ENCODE measurements at places on chromosomes 2 and 18.
A peak's percentile ranks its signal among the peaks of the same experiment; 100 is the strongest.

DNA sequence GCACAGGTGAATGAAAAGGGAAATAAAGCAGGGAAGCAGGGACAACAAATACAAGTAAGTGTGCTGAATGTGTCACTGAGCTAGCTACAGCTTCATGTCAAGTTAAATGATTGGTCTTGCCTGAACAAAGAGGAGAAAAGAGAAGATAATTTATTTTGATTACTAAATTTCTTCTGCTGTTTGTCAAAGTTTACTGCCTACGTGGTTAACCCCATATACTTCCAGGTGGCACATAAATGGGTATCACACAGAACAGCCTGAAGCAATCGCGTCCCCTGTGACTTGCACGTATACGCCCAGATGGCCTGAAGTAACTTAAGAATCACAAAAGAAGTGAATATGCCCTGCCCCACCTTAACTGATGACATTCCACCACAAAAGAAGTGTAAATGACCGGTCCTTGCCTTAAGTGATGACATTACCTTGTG is 434.2 kb downstream of the LRRTM4 start:
- no peak for DNase-seq

- no peak for DNase-seq
Observed at GRCh38 chr2:101410746-101411145, 23.4 kb upstream of the CREG2 start.

DNA sequence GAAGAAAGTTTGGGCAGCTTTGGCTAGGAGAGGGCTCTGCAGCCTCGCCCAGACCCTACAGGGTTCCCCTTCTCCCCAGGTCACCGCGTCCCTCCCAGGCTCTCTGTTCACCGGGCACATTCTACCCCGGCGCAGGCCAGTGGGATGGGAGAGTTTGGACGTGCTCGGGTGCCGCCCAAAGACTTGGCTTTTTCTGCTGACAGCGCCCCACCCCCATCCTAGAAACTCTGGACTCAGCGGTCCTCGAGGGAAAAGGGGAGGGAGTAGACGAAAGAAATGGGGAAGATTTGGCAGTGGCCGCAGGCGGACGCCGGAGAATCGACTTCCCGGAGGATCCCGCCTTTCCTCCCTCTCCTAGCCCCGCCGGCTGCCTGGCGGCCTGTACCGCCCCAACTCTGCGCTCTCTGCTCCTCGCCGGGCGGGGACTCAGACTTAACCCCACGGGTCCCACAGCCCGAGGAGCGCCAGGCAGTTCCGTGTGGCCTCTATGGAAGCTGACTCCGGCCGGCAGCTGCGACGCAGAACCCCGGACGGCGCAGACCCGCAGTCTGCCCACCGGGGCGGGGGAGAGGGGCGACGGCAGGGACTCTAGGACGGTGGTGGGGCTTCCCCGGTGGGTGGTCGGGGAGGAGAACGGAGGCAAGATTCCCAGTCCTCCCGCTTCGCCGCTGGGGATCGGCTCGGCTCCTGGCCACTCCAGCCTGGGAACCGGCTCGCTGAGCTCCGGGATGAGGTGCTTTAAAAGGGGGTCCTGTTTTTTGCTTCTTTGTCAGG is 863 bp upstream of the SIX2 start:
- DNase-seq, result no peak

GRCh38 chr2:20141806-20142205 is 83.1 kb downstream of the SDC1 start:
- no peak for DNase-seq

DNA sequence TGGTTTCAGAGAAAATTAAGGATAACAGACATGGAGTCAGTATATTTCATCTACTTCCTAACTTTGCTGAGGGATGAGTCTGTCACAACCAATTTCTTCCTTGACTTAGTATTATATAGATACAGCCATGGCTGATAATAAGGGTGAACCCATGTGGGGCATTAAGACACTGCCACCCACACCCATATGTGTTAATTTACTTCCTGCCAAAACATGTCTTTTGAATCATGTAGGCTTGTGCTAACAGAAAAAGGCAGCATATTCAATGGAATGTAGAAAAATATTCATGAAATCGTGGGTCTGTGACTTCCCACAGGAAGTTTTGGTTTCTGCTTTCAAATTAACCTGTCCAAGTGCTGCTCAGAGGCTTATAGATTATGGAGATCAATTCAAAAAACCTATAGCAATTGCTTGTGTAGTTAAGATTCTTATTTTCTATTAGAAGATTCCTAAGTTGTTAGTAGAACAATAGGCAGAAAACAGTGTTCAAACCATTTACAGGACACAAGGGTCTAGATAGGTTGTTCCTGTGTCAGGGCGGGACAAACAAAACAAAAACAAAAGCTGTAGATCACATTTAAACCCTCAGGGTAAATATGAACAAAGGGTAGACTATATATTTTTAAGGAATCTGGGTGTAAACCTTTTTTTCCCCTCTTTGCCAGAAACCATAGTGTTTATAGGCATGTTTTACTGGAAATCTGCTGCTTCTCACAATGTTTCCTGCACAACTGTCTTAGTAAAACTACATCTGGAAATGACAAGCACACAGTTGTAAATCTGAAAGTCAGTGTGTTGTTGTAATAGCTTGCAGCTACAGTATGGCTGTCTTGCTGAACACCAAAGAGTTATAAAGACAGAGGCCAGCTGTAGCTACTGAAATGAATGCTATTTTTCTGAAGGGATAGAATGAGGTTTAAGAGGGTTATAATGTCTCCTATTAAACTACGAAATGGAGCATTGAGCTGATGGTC is 691.2 kb downstream of the EPHA4 start:
- no peak for DNase-seq

GRCh38 chr2:96846825-96847224 is 3.0 kb upstream of the ANKRD23 start:
- no peak for DNase-seq

DNA sequence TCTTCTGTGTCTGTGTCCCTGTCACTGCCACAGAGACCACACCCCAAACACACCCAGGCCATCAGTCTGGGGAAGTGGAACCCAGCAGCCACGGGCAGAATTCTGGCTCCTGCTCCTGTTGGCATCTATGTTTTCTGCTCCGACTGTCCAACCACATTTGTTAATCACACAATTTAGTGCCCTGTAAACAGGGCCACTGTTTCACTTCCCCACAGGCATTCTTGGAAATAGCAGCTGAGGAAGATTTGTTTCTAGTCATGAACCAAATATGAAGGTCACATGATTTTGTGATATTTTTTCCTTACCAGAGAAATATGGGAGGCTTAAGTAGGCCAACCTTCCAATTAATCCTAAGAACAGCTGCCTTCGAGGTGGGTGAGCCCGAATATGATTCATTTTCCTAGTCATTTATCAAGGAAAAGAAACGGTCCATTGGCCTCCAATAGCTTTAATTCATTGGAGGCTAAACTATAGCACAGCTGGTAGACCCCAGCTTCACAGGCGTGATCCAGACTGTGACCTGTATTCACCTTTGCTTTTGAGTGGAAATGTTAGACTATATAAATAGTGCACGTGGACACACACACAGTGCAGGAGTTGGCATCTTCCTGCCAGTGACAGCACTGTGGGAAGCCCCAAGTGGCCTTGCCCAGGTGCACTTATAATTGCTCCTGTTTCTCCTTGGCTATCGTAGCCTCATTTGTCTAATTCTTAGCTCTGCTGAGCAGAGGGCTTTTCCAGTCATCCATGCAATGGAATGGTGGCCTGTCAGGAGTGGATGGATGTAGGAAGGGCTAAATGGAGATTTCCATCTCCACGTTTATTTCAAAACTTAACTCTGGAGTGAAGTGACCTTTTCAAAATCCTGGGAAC is 267.9 kb downstream of the LPIN1 start:
- DNase-seq, result no peak

GRCh38 chr2:68512966-68513365 is 45.6 kb downstream of the APLF start:
- DNase-seq, result no peak

GRCh38 chr2:101223814-101224231 is 28.9 kb upstream of the CNOT11 start:
- DNase-seq, result no peak

DNA sequence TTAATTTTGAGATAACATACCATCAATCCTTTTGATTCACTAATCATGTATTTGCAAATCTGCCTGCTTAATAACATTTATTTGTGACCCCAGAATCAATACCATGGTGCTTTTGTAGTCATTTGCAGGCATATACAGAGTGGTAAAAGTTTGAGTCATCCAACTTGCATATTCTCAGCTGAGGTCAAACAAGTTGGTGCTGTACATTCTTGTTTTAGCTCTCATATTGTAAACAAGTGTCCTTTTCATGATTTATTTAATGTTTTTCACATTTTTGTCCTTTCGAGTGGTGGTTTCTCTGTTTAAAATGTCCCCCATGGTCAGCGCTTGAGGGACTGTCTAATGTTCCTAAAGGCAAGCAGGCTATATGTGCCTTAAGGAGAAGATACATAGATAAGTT is 17.5 kb downstream of the RAB27B start:
- DNase-seq, result no peak

DNA sequence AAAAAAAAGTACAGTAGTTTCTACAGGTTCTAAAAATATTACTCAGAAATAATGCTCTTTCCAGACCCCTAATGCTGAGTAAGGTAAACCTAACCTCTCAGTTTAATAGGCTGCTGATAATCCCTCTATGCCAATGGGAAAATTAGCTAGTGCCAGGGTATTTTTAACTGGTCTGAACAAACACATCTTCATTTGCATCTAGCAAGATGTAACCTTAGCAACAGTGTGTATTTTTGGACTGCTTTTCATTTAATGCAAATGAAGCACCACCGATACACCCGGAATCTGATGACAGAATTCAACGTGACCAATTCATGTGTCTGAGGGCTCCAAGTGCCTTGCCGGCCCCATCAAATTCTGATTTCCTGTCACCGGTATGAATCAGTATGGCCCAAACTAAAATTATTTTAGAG is 47.4 kb upstream of the CYRIA start:
- DNase-seq, result peak; percentile 22

DNA sequence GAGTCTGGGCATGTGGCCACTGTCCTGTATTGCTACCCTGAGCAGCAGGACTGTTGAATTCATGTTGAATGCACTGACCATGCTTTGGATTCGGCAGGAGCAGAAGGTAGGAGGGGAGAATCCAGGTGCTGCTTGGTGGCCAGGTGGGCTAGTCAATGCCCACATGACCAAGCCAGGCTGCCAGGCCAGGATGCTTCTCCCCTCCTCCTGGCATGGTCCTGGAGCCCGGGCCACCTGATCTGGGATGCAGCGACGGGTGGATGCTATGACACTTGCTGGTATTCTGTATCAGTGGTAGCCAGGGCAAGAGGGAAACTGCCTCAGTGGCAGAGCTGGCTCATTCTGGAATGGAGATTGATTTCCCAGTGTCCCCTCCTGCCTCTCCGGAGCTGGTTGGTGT is 14.8 kb upstream of the SIX2 start:
- DNase-seq, result no peak

- DNase-seq, result no peak
Observed at GRCh38 chr2:59968441-59968840, 585.0 kb downstream of the BCL11A start.

- DNase-seq, result no peak
Observed at GRCh38 chr2:53545604-53546003, 222.0 kb upstream of the CHAC2 start.

- DNase-seq, result no peak
Observed at GRCh38 chr2:204794624-204795023, 249.3 kb downstream of the PARD3B start.

DNA sequence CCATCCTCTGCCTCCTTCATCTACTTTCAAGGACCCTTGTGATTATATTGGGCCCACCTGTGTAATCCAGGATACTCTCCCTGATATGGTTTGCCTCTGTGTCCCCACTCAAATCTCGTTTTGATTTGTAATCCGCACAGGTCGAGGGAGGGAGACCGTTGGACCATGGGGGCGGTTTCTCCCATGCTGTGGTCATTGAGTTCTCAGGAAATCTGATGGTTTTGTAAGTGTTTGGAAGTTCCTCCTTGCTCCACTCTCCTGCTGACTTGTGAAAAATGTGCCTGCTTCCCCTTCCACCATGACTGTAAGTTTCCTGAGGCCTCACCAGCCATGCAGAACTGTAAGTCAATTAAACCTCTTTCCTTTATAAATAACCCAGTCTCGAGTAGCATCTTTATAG is 42.0 kb upstream of the EML6 start:
- DNase-seq, result no peak

- no peak for DNase-seq
Observed at GRCh38 chr2:115400940-115401339, 958.5 kb downstream of the DPP10 start.

GRCh38 chr2:18378020-18378653 is 182.3 kb downstream of the RDH14 start:
- DNase-seq, result no peak

DNA sequence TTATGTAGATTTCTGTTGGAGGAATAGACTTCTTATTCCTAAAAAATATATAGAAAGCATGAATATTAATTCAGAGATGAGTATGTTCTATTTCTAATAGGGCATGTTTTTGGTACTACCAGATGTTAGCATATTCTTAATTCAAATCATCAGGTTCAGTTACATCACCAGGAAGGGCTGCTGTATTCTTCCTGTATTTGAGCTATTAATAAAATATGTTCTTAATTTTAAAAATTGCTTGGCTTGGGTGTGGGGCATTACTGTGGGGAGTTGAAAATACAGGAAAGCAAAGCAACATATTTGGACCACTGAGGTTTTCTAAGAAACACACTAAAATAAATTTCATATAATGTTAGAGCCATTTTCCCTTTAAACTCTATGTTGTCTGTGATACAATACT is 343.0 kb downstream of the EPHA4 start:
- DNase-seq, result no peak

DNA sequence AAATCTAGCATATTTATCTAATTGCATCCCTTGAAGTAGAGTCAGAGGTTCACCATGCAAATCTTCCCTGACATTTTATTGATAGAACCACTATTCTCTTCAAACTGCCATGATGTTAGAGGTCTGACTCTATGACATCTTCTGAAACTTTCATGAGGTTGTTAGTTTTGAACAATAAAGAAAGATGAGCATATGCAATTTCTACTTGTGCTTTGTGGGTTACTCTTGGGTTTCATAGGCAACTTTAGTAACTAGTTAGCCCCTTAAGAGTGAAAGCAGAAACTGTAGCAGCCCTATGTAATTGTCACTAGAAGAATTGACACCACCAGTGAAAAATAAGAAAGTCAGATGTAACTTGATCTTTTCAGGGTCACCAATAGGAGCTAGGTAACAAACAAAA is 53.1 kb upstream of the ZEB2 start:
- DNase-seq, result no peak

DNA sequence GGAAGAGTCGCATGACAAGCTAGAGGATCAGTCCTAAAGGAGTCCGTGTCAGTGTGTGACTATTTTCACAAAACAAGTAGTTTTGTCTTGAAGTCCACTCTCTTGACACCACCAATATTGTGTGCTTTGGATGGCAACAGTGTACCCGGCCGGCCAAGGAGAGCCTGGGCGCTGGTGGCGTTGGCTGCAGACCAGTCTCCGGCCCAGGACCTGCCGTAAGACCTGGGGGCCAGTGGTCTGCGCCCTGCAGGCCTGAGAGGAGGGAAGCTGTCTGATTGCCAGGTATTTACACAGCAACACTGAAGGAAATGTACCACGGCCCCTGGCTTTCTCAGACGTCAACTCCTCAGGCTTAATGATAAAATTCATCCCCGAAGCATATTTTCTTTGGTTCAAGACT is 472.4 kb upstream of the SALL3 start:
- DNase-seq, result no peak
